ENCODE measurements at places on chromosomes 2 and 18.

DNA sequence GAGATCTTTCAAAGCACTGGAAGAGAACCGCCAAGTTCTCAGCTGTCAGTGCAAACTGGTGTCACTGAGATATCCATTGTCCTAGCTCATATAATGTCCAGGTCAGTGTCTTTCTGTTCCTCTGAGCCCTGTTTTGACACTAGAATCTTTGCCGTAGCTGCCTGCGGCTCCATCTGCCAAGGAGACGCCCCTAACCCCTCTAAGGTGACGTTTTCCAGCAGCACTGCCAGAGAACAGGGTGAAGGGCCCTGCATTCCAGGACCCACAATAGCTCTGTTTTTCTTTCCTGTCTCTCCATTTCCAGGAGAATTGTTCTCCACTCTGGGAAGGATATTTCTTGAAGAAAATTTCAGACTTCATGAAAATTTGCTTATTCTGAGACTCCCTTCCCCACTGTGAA, 181.7 kb upstream of the SLC39A10 start:
- no peak for DNase-seq

GRCh38 chr2:134621939-134622705, 96.7 kb downstream of the TMEM163 start:
- no peak for DNase-seq

- no peak for DNase-seq
Observed at GRCh38 chr2:67455219-67456142, 58.3 kb downstream of the ETAA1 start.

DNA sequence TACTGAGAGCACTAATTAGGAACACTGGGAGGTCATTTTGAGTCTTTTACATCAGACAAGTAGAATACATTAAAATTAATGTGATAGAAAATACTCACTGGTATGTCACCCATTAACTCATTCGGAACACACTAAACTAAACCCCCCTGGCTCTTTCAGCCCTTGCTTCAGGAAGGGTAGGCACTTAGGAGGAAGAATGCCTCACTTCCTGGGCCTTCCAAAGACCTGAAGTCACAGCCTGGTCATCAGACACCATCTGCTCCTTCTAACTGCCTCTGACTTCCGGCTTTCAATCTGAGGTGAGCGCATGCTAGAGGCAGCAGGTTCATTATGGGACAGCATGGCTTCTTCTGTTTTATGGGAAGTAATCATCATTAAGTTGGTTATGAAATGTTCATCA, 451.4 kb downstream of the PID1 start:
- DNase-seq: no peak

GRCh38 chr2:56099963-56100362, 83.8 kb upstream of the CCDC85A start:
- no peak for DNase-seq

DNA sequence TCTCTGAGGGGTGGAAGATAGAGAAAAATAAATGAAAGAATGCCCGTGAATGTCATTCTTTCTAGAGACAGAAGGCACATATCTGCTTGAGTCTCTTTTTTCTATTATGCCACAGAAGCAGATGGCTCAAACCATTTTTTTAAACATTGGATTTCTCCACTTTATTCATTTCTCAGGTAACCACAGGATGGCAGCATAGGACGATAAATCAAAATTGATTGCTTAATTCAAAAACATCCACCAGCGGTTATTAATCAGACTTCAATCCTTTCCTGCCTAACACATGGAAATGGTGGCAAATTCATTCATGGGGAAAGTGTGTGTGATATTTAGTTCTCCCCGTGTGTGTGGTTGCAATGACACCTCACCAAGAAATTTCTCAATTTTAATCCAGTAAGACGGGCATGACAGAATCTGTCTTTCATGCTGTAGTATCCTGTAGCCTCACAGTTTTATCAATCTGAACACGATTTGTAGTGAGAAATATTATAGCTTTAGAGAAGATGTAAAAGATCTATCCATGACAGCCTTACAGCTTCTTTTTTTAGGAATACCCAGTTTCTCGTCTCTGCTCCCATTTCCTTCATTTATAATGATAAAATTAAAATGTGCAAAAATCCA, 72.2 kb downstream of the DSC3 start:
- peak; percentile 32 for DNase-seq

All from Kasumi-1 (cell line).